ENCODE measurements at places on chromosomes 2 and 18.
A peak's percentile ranks its signal among the peaks of the same experiment; 100 is the strongest.

- no peak for DNase-seq
These were observed 33.3 kb downstream of the FAM178B start for GRCh38 chr2:96952976-96953610.

DNA sequence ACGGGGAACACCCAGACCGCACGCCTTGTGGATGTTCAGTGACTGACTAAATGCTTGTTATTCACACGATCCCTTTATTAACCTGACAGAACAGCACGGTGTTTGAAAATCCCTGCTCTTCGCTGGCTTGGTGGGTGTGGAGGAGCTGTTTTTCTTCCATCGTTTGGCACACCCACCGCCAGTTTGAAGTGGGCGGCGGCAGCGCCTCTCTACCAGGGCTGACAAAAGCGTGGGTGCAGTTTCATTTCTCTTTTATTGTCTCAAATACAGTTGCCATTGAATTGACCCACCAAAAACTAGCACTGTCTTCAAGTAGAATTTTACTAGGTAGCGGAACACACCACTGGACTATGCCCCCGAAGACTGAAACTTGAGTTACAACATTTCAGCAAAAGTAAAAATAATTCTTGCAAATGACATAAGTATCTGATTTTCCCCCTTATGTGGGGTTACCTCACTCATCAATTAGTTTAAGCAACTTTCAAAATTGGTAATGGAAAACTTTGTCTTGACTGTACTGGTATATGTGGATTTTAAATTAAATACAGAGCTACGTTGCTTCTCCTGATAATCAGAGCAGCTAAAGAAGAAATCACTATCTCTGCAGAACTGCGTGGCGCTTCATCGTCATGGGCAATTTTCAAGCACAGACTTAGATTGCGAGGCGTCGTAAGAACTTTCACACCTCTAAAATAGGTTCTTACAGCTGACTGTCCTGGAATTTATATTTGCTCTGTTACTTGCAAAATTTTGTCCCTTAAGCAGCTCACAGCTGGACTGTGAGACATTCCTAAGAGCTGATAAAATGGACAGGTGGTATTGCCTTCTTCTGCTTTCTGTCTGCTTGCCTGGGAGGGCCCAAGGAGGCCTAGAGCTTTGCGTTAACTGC is 60.9 kb downstream of the LDLRAD4 start:
- no peak for DNase-seq

GRCh38 chr2:127072396-127072795 is 34.6 kb downstream of the BIN1 start:
- no peak for DNase-seq

- no peak for DNase-seq
These were observed 2.0 kb upstream of the DSEL start for GRCh38 chr18:67518566-67518965.

- DNase-seq: no peak
These were observed 225.1 kb downstream of the TMEM182 start for GRCh38 chr2:102986826-102987490.

- DNase-seq: peak; percentile 40
These were observed 41.9 kb downstream of the TMEM247 start for GRCh38 chr2:46521215-46521683.

DNA sequence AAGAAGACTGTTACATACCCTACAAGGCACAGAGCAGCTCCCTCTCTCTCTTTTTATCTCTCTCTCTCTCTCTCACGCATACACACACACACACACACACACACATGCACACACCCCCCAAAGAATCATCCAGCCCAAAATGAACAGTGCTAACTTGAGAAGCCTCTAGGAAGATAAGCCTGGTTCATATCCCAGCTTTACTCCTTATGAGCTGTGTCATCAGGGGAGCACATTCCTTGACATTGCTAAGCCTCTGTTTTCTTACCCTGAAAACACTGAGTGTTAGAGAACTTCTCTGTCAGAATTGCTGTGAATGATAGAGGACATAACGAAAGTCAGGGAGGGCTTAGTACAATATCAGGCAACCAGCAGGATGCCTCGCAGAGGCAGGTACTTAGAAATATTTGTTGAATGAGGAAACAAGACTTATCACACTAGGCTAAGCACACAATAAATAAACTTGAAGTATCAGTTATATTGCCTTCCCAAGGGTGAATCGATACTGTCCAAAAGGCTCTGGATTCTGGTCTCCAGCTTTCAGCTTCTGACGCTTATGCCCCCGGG is 725.6 kb upstream of the ID2 start:
- no peak for DNase-seq

DNA sequence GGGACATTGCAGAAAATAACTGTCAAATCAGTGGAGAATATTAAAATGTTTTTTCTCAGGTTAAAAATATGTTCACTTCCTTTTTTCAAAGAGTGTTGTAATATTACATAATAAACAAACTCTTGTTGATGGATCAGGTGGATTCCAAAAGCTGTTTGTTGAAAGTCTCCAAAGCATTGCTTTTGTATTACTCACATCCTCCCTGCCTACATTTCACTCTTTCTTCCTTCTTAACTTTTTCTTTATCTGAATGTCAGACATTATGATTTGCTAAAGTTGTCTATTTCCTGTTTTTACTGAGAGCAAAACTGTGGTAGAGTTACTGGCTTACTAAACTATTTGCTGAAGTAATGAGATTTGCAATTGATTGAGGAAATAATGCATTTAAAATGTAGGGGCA is 92.1 kb downstream of the CDH19 start:
- no peak for DNase-seq

DNA sequence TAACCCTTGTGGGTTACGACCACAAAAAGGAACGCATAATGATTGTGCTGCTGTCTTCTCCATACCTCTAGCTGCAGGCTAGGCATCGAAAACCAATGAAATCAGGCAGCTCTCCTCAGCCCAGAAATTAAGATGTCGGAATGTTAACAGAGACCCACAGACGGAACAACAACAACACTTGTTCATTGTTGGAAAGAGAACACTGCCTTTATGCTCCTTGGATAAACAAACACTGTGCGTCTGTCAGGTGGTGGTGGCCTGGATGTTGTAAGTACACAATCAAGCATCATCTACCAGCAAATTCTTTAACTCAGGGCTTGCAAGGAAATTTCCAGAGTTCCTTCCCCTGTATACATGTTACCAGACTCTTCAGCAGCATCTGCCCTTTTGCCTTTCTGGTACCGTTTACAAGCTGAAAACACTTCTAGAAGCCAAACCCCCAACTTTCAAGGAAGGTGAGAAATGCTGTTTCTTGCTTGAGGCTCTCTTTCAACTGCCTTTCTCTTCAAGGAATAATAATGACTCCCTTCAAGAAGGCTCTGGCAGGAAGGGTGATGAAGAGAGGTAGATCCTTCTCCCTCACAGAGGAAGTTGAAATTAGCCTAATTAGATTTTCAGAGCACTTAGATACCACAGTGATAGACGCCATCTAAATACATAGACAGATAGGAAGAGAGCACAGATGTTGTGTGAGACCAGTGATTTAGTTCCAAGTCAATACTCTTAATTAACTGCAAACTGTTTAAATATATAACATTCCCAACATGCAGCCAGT is 332.7 kb downstream of the ZNF521 start:
- no peak for DNase-seq

DNA sequence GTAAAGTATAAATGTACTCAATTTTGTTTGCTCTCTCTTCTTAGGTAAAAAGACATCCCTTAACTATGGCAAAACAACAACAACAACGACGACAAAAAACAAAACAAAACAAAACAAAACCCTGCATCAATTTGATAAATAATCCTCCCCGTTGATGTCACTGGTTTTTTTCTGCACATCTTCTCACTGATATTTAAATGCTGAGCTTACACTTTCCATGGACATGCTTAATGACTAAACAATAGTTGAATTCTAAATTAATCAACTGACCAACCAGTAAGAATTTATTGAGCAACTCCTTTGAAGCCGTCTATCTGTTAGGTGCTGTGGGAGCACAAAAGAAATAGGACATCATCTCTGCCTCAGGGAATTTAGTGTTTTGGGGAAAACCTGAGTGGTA is 20.2 kb upstream of the POLE4 start:
- DNase-seq: no peak

Data from CD4-positive, alpha-beta T cell treated with Interleukin-15 for 1 hour (primary cell).